ENCODE measurements at places on chromosomes 6 and 20.

DNA sequence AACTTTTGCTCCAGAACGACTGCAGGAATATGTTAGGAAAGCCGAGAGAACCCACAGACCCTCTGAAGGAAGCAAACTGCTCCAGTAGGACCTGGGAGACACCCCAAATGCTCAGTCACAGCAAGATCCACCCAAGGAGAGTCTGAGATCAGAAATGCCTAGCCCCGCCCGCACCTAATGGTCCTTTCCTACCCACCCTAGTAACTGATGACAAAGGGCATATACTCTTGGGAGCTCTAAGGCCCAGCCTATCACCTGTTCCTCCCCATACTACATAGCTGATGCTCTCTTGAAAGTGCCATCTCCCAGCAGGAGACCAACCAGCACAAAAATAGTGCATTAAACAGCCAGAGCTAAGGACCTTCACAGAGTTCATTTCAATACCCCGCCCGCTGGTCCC, 67.6 kb downstream of the CD2AP start:
- DNase-seq: no peak

- no peak for DNase-seq
These were observed 122.7 kb upstream of the RIPOR2 start for GRCh38 chr6:25058441-25058840.

DNA sequence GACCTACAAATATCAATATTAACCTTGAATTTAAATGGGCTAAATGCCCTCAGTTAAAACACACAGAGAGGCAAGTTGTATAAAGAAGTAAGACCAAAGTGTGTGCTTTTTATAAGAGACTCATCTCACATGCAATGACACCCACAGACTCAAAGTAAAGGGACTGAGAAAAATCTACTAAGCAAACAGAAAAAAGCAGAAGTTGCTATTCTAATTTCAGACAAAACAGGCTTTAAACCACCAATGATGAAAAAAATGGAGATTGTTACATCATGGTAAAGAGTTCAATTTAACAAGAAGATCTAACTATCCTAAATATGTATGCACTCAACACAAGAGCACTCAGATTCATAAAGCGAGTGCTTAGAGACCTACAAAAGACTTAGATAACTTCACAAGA, 741.9 kb upstream of the MARCKS start:
- no peak for DNase-seq

GRCh38 chr6:149950423-149950822, 8.6 kb downstream of the ULBP2 start:
- no peak for DNase-seq

DNA sequence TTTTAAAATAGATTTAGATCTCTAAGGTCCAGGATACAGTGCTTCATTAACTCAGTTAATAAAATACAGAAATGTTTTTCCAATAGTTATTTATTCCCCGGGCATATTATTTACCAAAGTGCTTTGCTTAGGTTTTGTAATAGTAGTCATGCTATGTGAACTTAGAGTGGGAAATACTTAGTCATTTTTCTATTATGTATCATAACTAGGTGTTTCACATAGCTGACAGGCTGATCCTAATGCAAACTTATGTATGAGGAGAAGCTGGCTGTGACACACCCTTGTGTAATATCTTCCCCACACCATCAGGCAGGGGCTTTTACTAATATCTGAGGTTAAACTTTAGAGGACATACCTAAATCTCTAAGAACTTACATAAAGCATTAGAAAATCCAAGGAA, 277.7 kb upstream of the RIMS1 start:
- DNase-seq: no peak

DNA sequence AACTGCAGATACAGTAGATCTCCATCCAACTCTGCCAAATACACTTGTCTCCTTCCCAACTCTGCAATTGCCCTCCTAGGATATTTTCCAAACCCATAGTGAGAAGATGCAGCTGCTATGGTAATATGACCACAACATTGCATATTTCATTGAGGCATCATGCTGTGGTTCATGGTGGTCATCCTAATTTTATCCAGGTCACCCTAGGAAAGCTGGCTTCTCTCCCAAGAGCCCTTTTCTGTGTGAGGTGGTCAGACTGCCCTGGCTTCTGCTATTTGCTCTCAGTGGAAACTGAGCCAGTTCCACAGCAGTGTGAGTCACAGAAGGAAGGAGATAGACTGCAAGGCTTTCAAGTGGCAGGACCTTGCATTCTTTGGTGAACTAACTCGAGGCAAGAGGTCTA, 5.5 kb downstream of the OGFRL1 start:
- DNase-seq: no peak

- no peak for DNase-seq
These were observed 63.7 kb downstream of the SLC22A23 start for GRCh38 chr6:3392930-3393835.

GRCh38 chr6:3317741-3318211, 59.0 kb downstream of the PSMG4 start:
- no peak for DNase-seq

DNA sequence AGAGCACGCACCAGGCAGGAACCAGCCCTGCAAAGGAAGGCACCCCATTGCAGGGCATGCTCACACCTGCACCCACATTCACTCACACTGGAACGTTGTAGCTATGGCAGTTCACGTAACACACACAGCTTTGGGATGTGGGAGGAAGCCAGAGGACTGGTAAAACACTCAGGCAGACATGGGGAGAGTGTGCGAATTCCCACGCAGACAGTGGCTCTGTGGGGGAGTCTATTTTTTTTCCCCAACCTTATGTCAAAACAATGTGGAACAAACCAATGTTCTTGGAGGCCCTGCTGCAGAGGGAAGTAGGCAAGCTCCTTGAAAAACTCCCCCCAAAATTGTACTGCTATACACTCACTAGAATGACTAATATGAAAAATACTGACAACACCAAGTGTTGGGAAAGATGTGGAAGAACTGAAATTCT, 91.0 kb downstream of the PPP1R14C start:
- DNase-seq: no peak

- no peak for DNase-seq
These were observed 404.4 kb upstream of the RNF217 start for GRCh38 chr6:124557873-124558272.

DNA sequence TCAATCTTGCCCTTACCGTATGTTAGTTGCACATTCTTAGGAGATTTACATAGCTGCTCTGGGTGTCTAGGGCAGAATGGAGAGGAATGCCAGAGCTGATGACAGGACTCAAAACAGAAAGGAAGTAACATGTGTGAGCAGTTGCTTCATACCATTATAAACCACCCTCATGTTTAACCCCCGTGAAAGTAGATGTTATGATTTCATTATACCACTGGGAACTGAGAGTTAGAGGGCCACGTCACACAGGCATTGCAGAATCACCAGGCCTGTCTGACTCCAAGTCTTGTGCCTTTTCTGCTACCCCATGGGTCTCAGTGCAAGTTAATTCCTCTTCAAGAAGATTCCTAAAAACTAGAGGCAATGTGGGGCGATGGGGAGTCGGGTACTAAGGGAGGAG, 23.5 kb upstream of the SIM1 start:
- no peak for DNase-seq

DNA sequence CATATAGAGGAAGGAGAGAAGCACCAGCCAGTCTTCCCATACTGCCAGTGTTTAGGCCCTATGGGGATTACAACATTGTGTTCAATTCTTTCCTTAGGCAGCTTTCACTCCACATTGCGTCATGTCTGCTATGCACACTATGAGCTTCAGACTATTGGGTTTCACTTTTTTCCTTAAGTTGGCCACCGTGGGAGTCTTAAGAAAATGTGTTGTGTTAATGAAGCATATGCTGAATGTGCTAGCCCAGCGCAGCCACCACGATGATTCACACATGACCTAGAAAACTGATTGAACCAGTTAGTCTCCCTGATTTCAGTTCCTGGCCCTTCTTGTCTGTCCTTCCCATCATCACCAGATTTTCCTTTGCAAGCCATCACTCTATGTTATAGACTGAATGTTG, 21.5 kb downstream of the TUBB2B start:
- DNase-seq: no peak

GRCh38 chr6:151452750-151453427, 963 bp upstream of the RMND1 start:
- DNase-seq: peak; percentile 6

GRCh38 chr6:72080260-72080941, 194.1 kb downstream of the RIMS1 start:
- no peak for DNase-seq

DNA sequence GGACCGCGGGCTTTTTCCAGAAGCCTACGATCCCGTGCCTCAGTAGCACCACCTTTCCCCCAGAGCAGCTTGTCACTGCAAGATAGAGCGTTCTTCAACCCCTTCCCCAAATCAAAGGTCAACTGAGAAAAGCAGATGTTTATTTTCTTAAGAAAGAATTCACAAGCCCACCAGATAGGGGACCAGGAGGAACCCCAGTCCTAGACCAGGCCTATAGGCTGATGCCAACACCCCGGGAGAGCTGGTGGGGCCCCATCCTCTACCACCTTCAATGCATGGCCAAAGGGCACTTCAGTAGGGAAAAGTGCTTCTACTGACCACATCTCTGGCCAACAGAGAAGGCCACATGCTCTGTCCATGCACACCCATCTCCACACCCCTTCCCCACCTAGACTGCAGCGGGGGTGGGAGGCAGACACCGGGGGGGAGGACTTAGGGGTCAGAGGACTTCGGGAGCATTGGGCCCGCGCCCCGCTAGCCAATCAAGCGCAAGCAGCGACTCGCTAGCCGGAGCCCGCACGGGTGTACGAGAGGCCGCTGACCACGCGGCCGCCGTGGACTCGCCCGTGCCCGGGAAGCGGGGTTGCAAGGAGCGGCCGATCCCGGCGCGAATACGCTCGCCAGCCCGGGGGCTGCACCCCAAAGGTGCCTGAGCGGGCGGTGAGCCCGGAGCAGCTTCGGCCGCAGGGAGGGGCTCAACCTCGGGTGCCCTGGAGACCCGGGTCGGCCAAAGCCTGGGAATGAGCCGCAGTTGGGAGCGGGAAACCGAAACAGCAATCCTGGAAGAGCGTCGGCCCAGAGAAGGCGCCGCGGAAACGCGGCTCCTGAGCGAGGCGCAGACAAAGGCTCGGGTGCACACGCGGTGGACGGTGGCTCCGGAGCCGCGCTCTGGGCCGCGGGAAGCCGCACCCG, 2.8 kb downstream of the PDE10A start:
- no peak for DNase-seq

- no peak for DNase-seq
These were observed 765.9 kb downstream of the BCKDHB start for GRCh38 chr6:80872199-80872950.

- DNase-seq: no peak
These were observed 230.1 kb downstream of the SYNDIG1 start for GRCh38 chr20:24699321-24700165.

- no peak for DNase-seq
These were observed 117.0 kb downstream of the TMEM200A start for GRCh38 chr6:130482645-130483390.

DNA sequence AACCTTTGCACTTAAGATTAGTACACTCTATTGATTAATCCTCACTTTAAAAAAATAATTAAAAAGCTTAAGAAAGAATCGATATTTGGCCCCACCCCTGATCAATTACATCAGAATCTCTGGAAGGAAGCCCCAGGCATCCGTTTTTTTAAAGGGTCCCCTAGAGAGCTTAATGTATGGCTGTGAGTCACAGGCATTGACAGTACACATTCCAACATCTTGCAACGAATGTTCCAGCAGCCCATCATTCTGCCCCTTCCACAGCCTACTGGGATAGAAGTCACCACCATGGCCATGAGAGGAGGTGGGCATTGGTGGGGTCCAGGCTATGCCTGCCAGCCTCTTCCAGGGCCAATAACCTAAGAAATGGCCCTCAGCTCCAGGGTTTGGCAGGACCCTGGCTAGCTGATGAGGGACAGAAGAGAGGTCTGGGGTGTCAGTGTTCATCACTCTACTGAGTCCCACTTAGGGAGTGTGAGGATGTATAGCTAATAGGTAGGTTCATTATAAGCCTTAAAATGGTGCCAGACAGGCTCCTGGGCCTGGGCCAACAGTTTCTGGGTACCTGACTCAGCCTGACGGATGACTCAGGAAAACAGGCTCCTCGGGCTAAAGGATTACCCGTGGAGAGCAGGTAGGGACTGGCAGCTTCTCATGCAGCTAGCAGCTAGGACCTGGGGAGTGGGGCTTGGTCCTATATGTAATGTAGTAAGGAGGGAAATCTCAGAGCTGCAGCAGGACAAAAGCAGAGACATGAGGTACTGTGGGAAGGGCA, 40.4 kb downstream of the MDGA1 start:
- DNase-seq: no peak

- no peak for DNase-seq
These were observed 27.0 kb upstream of the ETV7 start for GRCh38 chr6:36414481-36414880.

DNA sequence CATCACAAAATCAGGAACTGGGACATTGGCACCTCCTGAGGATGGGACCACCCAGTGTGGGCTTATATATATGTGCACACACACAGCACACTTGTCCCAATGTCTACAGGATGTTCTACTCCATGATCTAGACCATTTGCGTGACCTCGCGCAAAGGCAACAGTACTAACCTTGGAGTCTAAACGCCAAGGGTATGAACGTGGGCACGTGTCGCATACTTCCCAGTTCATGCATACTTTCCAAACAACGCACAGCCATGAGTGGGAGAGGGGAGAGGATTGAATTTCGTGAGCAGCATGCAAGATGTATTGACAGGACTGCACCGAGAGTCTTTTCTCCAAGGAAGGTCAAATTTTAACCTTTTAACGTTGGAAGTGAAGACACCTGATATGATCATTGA, 214.2 kb upstream of the QKI start:
- DNase-seq: no peak

All from activated CD4-positive, alpha-beta T cell treated with anti-CD3 and anti-CD28 coated beads, Interleukin-2, Interleukin-4, amounts not matched to agents 100 ng/mL and 50 ng/mL, durations not matched to agents 16 hours and 8 hours (primary cell).